Hair follicular keratinocyte (primary cell): ENCODE measurements at places on chromosomes 7 and 10. TPM values are rescaled to one million over a fixed set of nuclear protein-coding genes. Genes with fewer than 3 reads are reported as not detected.

The MYOF gene
- 116 and 123 TPM in 2 replicates for total RNA-seq

The PRSS37 gene
- not detected in 2 replicates for total RNA-seq

The NPVF gene
- not detected in 2 replicates for total RNA-seq

The NRF1 gene
- total RNA-seq, result 5.2 and 11.4 TPM in 2 replicates

The PROSER2 gene
- total RNA-seq, result 64.3 and 75.9 TPM in 2 replicates

The GPR26 gene
- total RNA-seq, result not detected in 2 replicates

The H2BK1 gene
- total RNA-seq, result not detected in 2 replicates

The PON1 gene
- total RNA-seq, result not detected in 2 replicates

The ADCYAP1R1 gene
- total RNA-seq, result not detected in 2 replicates

The LRRTM3 gene
- not detected in 2 replicates for total RNA-seq

The KCND2 gene
- total RNA-seq, result not detected in 2 replicates

The GRID2IP gene
- 0.16 TPM in 1 of 2 replicates, not detected in the other for total RNA-seq

The ZSCAN25 gene
- 5.6 and 10.6 TPM in 2 replicates for total RNA-seq

The ZNF804B gene
- not detected in 2 replicates for total RNA-seq

The CCL24 gene
- not detected in 2 replicates for total RNA-seq

The CYP26C1 gene
- total RNA-seq, result not detected in 2 replicates

The SFTPA1 gene
- not detected in 2 replicates for total RNA-seq

The HGF gene
- 0.04 TPM in 1 of 2 replicates, not detected in the other for total RNA-seq

The ANKRD30A gene
- not detected in 2 replicates for total RNA-seq

The SPAM1 gene
- not detected in 2 replicates for total RNA-seq

The TRIP6 gene
- total RNA-seq, result 151 and 191 TPM in 2 replicates

The SCART1 gene
- 0.30 and 0.31 TPM in 2 replicates for total RNA-seq

The WNT16 gene
- not detected in 2 replicates for total RNA-seq

The URGCP gene
- 23.0 and 27.4 TPM in 2 replicates for total RNA-seq

The CRHR2 gene
- not detected in 2 replicates for total RNA-seq

The SBDS gene
- total RNA-seq, result 112 and 114 TPM in 2 replicates

The GPRIN2 gene
- 0.11 and 0.55 TPM in 2 replicates for total RNA-seq

The LLCFC1 gene
- not detected in 2 replicates for total RNA-seq

The AP4M1 gene
- 8.4 and 12.8 TPM in 2 replicates for total RNA-seq

The EIF3A gene
- total RNA-seq, result 80.9 and 90.5 TPM in 2 replicates

The TAS2R4 gene
- 0.08 and 0.61 TPM in 2 replicates for total RNA-seq

The BHLHA15 gene
- total RNA-seq, result 1.2 and 3.3 TPM in 2 replicates

The CYP26A1 gene
- total RNA-seq, result not detected in 2 replicates

The NKX2-3 gene
- total RNA-seq, result not detected in 2 replicates

The SFTPA2 gene
- total RNA-seq, result not detected in 2 replicates

The NPSR1 gene
- total RNA-seq, result not detected in 2 replicates

The NME8 gene
- not detected in 2 replicates for total RNA-seq

The SSC4D gene
- total RNA-seq, result 0.87 and 4.1 TPM in 2 replicates

The NAT16 gene
- total RNA-seq, result not detected in 2 replicates

The MASTL gene
- total RNA-seq, result 8.8 and 13.0 TPM in 2 replicates

The ASB10 gene
- total RNA-seq, result not detected in 2 replicates

The EGFR gene
- 121 and 198 TPM in 2 replicates for total RNA-seq

The LRRD1 gene
- not detected in 2 replicates for total RNA-seq

The ANAPC16 gene
- 67.5 and 83.6 TPM in 2 replicates for total RNA-seq

The DNAJC30 gene
- total RNA-seq, result 2.6 and 3.9 TPM in 2 replicates

The MYH16 gene
- 1.1 and 1.2 TPM in 2 replicates for total RNA-seq

The LIPM gene
- not detected in 2 replicates for total RNA-seq

The FFAR4 gene
- total RNA-seq, result not detected in 2 replicates
